ENCODE measurements at places on chromosomes 5 and 9.

DNA sequence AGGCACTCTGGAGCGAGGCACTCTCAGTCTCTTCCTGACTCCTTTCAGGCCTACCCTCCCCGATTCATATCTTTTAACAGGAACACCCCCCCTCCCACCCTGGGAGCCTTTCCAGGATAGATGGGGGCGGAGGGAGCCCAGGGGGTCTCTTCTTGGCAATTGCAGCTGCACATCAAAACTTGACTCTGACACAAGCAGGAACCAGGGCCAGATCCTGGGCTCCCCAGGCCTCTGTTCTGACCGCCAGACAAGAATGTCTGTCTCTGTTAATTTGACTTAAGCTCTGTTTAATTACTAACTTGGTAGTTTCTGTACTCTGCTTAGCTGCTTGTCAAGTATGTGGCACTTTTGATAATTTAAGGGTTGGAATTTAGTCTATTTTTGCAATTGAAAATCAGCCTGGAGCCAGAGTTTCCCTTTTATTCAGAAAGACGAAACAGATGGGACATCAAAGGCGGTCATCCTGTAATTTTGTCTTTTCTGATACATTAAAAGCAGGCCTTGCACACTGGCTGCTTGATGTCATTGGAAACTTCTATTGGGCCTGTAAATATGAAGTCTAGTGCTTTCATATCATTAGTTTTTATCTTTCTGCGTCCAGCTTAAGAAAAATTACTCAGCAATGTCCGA, 43.3 kb downstream of the ACTL7B start:
- no peak for DNase-seq

DNA sequence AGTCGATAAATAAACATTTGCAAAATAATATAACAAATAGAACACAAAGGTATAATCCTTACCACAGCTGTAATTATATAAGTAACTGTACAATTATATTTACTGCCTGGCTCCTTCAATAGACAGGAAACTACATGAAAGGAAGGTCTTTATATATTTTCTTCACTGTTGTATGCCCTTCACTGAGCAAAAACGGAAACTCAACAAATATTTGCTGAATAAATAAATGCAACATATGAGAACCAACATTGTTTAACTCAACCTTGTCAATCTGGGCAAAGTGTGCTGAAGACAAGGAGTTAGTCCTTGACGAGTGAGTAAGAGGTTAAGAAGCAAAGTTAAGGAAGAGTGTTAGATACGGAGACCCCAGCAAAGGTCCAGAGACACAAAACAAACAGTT, 22.6 kb downstream of the PSMD5 start:
- DNase-seq = no peak

- no peak for DNase-seq
Measured at GRCh38 chr5:111143910-111144309, 51.8 kb downstream of the WDR36 start.

GRCh38 chr9:104088416-104088815, 5.7 kb upstream of the SMC2 start:
- DNase-seq = no peak

- DNase-seq = no peak
Measured at GRCh38 chr5:170805666-170806065, 22.1 kb downstream of the GABRP start.

GRCh38 chr5:35478856-35479682, 138.6 kb upstream of the SPEF2 start:
- peak; percentile 13 for DNase-seq

DNA sequence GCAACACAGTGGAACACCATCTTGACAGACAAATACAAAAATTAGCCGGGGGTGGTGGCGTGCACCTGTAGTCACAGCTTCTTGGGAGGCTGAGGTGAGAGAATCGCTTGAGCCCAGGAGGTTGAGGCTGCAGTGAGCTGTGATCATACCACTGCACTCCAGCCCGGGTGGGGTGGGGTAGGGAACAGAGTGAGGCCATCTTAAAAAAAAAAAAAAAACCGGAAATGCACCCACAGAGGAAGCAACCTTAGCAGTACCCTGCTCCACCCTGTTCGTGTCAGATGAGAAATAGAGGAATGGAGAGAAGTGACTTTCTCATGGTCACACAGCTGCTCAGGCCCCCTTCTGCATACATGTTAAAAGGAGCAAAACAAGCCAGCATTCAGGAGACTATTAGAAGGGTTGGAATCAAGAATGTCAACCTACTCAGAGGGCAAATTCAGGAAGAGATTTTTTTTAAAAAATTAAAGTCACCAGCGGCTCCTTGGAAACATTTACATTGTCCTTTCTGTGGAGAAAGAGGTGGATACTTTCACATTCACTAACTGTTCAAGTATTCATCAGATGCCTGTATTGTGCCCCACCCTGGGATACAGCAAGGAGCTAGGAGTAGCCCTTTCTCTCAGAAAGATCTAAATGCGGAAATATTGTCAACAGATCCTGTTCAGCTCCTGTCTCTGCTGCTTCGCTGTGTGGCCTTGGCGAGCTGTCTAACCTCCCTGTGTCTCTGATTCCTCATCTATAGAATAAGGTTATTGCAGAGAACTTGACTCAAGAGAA, 41.0 kb downstream of the CYFIP2 start:
- DNase-seq = no peak

GRCh38 chr5:145855763-145856267, 17.0 kb downstream of the GRXCR2 start:
- no peak for DNase-seq

DNA sequence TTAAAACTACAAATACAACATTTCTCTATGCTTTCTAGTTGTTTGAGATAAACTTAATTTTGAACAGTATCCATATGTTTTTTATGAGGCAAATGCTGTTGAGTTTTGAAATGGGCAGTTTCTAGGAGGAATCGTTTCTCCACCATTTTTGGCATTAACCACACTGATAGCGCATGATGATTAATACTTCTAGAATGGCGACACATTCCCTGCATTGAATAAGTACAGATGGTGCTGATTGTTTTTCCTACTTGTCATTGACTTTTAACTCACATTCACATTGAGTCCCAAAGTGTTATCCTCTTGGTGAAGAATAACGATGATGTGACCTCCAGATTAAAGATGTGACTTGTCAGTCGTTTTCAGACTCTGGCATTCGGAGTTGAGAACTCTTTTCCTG, 6.5 kb upstream of the CCDC192 start:
- no peak for DNase-seq

DNA sequence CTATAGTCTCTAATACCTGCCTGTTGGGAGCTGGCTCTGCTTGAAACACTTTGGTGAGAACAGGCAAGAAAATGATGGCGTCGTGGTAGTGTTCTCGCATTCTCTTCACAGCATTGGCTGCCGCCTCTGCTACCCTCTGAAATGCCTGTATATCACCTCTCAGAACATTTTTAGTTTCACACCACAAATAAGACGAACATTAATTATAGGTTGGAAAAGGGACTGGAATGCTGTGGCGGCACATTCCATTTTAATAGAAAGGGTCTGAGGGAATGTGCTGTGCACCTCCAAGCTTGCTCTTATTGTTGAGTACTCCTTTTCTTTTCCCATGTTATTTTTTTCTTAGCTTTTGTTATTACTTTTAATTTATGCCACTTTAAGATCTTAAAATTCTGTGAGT, 134.6 kb upstream of the HMHB1 start:
- no peak for DNase-seq

GRCh38 chr5:142537938-142538337, 148.0 kb downstream of the FGF1 start:
- no peak for DNase-seq

DNA sequence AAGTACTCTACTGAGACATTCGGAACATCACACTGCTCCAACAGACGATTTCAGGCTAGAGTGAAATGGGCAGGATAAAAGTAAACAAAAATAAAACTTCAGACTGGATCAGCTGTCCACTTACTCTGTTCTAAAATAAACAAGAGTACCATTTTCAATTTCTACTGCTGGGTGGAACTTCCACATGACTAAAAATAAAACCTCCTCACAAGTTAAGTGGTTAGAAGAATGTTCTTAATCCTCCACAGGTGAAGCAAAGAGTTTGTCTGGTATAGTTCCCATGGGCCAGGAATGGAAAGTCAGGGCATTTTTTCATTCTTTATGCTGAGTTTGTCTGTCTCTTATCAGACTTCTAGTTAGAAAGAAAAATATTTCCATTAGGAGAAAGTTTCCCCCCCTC, 15.7 kb downstream of the NUDT12 start:
- DNase-seq = no peak

DNA sequence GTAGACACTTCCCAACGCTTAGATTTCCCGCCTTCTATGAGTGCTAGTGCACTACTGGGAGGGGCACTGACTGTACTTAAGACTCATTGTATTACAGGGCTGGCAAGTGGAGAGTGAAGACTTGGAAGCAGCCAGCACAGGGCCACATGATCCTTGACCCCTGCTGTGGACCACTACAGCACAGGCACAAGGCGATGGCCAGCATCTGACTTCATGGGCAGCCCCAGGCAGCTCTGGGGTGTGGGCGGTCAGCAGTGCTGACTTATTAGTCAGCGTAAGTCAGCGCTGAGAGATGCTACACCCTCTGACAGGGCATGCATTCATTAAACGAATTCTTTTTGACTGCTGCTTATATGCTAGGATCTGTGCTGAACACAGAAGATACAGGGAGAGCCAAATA, 9.3 kb downstream of the SLC46A2 start:
- no peak for DNase-seq

DNA sequence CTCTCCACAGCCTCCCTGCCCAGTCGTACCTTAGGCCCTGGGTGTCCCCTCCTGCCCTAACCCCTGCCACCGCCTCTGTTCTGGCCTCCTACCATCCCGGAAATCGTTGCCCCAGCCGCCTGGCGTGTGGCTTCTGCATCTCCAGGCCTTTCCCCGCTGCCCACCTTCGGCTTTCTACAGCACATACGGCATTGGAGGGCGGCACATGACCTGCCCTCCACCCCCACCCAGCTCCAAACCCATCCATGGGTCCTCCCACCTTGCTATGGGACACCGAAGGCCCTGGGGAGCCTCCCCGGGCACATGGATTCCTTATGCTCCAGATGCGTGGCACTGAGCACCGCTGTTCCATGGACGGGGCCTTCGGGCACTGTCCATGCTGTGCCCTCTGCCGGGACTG, 32.0 kb downstream of the FGF18 start:
- no peak for DNase-seq

DNA sequence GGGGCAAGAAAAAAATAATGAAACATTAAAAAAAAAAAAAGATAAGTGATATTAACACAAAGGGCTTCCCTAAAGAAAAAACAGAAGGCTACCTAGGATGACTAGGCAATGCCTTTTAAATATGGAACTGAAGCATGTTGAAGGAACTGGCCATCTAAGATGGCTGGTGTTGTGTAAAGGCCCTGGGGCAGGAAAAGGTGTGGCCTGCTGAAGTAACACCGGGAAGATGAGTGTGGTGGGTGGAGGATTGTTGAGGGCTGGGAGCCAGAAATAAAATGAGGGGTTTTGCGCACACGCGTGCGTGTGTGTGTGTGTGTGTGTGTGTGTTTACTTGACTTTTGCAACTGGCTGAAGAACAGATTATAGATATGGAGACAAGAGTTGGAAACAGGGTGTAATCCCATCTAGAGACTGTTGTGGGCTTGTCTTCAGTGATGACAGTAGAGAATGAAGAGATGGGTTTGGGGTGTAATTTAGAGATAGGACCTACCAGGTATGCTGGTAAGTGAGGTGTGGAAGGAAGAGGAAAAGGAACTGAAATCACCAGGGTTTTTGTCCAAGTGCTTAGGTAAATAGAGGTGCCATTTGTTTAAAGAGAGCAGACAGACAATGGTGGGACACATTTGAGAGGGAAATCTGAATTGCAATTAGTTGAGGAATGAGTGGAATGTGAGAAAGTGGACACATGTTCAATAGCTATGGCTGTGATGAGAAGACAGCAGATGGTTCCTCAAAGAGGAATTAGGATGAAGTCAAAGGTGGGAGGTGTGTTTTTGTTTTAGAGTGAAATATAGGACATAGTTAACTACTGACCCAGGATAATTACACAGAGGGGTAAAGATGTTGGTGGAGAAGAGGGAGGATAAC, 33.9 kb downstream of the RAD23B start:
- DNase-seq = no peak

DNA sequence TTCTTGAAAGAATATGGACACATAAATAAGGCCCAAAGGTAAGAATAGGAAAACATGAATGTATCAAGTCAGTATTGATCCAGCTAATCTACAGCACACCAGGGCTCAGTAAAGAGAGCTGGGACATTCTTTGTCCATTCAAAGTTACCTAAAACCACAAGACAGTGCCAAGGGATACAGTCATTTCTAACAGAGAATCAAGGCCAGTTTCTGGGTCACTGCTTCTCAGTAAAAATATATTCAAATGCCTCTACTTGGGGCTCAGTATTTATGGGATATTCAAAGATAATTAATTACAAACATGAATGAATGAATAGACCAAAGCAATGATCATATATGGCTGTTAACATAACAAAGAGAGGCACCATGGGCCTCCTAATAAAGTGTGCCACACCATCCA, 34.9 kb downstream of the MTMR12 start:
- DNase-seq = no peak

DNA sequence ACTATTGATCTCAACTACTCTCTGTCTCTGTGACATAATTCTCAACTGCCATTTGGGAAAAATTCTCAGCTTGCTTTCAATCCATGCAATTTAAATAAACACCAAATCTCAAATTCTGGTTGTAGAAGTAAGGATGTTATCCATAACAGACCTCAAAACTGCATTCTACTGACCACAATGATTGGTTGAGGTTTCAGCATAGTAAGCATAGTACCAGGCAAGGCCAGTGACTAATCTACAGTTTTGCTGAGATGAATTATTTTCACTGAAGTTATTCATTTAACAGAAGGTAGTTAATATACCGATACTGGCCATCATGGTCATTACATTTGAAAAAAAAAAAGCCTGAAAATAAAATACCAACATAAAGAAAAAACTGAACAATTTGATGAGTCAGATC, 488.0 kb upstream of the CDH18 start:
- DNase-seq = no peak

GRCh38 chr5:370311-370958, 48.9 kb downstream of the AHRR start:
- DNase-seq = no peak

GRCh38 chr5:54278979-54279717, 31.2 kb downstream of the ARL15 start:
- no peak for DNase-seq

DNA sequence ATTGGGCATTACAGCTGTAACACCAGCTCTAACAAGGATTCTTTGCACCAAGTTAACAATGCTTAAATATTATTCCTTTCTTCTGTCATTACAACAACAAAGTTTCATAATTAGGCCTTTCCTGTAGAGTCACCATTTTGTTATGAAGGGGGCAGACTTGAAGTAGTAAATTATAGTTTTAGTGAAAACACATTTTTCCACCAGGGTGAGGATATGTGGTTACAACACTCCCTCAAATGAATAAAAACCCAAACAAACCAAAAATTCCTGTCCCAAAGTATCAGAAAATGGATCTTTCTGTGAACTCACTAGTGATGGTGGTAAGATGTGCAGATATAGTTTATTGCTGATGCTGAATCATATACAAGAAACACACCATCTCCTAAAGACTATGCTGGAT, 250.5 kb upstream of the TUT7 start:
- no peak for DNase-seq

GRCh38 chr9:137853392-137853995, 24.1 kb upstream of the CACNA1B start:
- DNase-seq = no peak

Measured in NCI-H2029 treated with DMSO at 0.1 percent for 48 hours (cell line).